ENCODE measurements at places on chromosomes 12 and 14. TPM values are rescaled to one million over a fixed set of nuclear protein-coding genes. Genes with fewer than 3 reads are reported as not detected.

DNA sequence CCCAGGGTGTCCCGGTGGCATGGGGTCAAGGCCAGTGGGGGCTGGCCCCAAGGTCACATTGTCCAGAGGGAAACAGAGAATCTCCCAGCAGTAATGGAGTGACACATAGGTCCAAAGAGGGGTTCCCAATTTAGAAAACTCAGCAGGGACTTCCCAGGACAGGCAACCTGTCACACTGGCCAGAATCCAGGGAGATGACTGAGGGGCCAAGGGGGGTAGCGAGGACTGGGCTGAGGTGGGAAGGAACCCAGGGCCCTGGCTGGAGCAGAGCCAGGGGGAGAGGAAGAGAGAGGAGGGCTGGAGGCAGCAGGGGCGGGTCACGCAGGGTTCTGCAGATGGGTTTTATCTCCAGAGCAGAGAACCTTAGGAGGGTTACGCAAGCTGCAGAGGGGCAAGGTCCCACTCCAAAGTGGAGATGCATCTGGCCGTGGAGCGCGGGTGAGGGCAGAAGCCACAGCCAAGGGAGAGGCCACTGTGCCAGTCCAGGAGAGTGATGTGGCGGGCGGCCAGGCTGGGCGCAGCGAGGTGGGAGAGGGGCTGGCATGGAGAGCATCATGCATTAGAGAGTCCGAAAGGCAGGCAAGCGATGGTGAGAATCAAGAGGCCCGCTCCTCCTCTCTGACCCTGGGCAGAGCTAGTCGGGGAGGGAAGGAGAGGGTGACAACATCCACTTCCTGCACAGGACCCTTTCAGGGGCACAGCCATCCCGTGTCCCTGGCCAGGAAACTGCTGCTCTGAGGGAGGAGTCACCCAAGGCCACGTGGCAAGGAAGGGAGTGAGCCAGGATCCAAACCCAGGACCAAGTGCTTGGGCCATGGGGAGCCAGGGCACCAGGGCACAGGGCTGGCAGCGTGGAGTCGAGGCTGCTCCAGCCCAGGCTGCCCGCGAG is 29.0 kb downstream of the NCOR2 start:
- no peak for DNase-seq
- no peak overlapping the region for H3K27ac ChIP-seq
- H3K27me3 ChIP-seq = no peaks in the 10 kb centered on the region

- no peak for DNase-seq
- H3K4me1 ChIP-seq = peaks cover 10% of the 10 kb centered on the region
- H3K27ac ChIP-seq = no peak overlapping the region
These were observed 30.7 kb upstream of the MANSC4 start for GRCh38 chr12:27810756-27811155.

DNA sequence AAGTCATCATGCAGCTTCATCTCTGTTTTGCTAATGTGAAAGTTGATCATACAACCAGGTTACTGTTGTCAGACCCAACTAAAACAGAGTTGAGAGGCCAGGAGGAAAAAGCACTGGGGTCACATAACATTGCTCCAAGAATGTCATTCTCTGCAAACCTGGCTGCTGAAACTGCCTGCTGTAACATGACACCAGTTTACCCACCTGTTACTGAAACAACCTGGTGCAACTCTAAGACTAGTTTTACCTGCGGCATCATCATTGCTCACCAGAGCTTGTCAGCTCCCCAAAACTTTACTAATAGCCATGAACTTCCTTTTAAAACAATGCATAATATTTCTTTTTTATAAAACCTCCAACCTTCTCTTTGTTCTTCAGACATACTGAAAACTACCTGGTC is 30.7 kb upstream of the DEGS2 start:
- H3K27me3 ChIP-seq = no peaks in the 10 kb centered on the region
- peaks cover 15% of the 10 kb centered on the region for H3K4me1 ChIP-seq
- H3K36me3 ChIP-seq = no peaks in the 10 kb centered on the region
- no peak overlapping the region for H3K4me3 ChIP-seq
- H3K27ac ChIP-seq = no peak overlapping the region

Gene ADAMTS20
- total RNA-seq = 2.0 TPM

Gene MDP1
- total RNA-seq = 25.9 TPM

GRCh38 chr12:131929581-131930456 is 743 bp downstream of the PUS1 start:
- H3K4me3 ChIP-seq = peak overlapping the region; percentile 95
- H3K27ac ChIP-seq = peak overlapping the region; percentile 95
- DNase-seq = peak; percentile 29
- no peaks in the 10 kb centered on the region for H3K27me3 ChIP-seq
- H3K4me1 ChIP-seq = peaks cover 12% of the 10 kb centered on the region

DNA sequence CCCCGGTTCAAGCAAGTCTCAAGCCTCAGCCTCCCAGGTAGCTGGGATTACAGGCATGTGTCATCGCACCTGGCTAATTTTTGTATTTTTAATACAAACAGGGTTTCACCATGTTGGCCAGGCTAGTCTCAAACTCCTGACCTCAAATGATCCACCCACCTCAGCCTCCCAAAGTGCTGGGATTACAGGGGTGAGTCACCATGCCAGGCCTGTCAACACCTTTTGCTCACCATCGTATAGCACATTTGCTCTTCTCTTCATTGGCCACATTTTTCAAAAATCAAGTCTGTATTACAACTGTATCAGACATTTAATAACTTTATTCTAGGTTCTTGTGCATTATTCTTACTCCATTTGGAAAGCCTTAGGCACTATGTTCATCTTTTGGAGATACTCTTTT is 50.3 kb downstream of the BCAT1 start:
- no peak overlapping the region for H3K27ac ChIP-seq
- no peak overlapping the region for H3K4me3 ChIP-seq
- H3K36me3 ChIP-seq = peaks cover 7% of the 10 kb centered on the region
- peaks cover 13% of the 10 kb centered on the region for H3K27me3 ChIP-seq

DNA sequence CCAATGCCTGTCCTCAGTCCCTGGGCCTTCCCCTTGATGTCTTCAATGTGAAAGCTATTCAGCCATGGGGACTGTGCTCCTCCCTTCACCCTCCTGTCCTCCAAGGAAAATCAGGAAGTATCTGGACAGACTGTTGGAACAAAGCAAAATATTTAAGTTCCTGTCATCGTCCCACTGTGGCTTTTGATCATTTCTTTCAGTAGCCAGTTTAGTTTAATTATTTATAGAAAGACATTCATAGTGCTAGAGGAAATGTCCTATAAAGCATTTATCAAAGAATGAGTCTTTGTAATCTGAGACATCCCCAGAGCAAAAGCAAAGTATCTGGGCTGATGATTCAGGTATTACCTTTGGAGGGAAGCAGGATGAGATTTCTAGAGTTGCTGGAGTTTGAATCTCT is 254.1 kb downstream of the NRXN3 start:
- peaks cover 38% of the 10 kb centered on the region for H3K27me3 ChIP-seq
- no peaks in the 10 kb centered on the region for H3K36me3 ChIP-seq
- no peak overlapping the region for H3K27ac ChIP-seq
- no peak for DNase-seq

DNA sequence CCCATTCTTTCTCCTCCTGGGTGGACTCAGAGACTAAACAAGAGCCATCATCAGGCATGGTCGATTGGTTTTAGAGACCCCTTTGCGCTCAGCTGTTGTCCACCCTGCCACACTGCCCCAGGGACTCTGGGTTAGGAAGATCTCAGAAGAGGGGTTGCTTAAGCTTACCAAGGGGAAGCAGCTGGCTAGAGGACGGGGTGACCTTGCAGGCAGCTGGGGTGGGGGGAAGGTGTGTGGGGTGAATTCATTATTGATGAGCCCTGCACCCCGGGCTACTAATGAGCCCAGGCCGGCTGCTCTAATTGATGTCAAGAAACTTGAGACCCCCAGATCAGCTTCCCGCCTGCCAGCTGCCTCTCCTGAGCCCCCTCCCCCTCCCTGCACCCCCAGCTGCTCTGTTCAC is 8.7 kb upstream of the ZNF385A start:
- peak overlapping the region; percentile 27 for H3K4me3 ChIP-seq
- peaks cover 29% of the 10 kb centered on the region for H3K4me1 ChIP-seq
- H3K27ac ChIP-seq = no peak overlapping the region

Gene PLCZ1
- not detected for total RNA-seq

DNA sequence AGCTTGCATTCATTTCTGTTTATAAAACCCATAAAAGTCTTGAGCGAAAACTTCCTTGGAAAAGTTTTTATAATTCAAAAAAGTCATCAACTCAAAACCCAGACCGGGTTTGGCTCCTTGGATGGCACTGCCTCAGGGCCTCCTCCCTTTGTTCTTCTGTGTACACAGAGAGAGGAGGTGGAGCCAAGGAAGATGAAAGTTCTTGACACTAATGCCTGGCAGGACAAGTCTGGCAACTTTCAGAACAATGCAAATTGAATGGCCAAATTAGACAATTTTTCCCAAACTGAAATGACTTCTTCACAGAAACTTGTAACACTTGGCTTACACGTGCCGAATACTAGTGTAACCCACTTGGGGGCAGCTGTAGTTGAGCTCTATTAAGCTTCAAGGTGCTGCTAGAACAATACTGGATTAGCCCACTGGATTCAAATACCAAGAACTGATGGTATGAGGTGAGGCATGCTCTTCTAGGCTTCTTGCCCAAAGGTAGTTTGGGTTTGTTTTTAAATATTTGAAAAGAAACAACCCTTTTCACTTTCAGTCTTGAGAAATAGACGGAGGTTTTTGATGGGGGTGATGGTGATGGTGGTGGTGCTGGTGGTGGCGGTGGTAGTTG is 86.6 kb upstream of the FRMD6 start:
- DNase-seq = no peak
- no peaks in the 10 kb centered on the region for H3K36me3 ChIP-seq
- H3K4me3 ChIP-seq = no peak overlapping the region
- H3K27me3 ChIP-seq = peaks cover 4% of the 10 kb centered on the region
- H3K4me1 ChIP-seq = peaks cover 51% of the 10 kb centered on the region
- H3K27ac ChIP-seq = no peak overlapping the region

DNA sequence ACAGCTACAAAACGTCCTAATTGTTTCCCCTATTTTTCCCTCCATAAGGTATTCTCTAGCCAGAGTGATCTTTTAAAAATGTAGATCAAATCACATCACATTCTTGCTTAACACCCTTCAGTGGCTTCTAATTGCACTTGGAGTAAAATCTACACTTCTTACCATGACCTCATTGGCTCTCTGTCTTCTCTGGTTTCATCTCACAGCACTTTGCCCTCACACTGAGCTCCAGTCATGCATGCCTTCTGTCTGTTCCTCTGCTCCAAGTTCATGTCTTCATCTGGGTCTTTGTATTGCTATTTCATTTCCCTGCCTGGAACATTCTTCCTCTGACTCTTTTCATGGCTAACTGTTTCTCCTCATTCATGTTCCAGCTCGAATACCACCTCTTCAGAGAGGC is 220.4 kb upstream of the GARIN6 start:
- H3K4me1 ChIP-seq = no peaks in the 10 kb centered on the region
- no peaks in the 10 kb centered on the region for H3K36me3 ChIP-seq
- DNase-seq = no peak
- no peak overlapping the region for H3K4me3 ChIP-seq

GRCh38 chr14:63565448-63565847 is 22.3 kb upstream of the PPP2R5E start:
- DNase-seq = no peak
- H3K36me3 ChIP-seq = no peaks in the 10 kb centered on the region
- no peak overlapping the region for H3K27ac ChIP-seq
- no peaks in the 10 kb centered on the region for H3K4me1 ChIP-seq
- H3K4me3 ChIP-seq = no peak overlapping the region

DNA sequence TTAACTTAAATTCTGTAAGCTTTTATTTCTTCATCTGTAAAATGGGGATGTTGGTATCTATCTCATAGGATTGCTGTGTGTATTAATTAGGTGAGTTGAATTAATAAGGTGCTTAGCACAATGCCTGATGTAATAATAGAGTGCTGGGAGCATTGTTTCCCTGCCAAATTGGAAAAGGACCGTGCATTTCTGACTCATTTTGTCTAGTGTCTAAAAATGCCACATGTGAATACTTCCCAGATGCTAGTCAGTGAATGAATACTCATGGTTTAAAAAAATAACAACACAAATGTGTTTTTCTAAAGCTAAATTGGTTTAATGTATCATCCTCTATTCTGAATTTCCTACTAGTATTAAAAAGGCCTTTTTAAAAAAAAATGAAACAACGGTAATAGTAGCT is 45.4 kb upstream of the NEDD1 start:
- H3K4me1 ChIP-seq = no peaks in the 10 kb centered on the region
- peaks cover 3% of the 10 kb centered on the region for H3K36me3 ChIP-seq

Gene BIN2
- not detected for total RNA-seq

DNA sequence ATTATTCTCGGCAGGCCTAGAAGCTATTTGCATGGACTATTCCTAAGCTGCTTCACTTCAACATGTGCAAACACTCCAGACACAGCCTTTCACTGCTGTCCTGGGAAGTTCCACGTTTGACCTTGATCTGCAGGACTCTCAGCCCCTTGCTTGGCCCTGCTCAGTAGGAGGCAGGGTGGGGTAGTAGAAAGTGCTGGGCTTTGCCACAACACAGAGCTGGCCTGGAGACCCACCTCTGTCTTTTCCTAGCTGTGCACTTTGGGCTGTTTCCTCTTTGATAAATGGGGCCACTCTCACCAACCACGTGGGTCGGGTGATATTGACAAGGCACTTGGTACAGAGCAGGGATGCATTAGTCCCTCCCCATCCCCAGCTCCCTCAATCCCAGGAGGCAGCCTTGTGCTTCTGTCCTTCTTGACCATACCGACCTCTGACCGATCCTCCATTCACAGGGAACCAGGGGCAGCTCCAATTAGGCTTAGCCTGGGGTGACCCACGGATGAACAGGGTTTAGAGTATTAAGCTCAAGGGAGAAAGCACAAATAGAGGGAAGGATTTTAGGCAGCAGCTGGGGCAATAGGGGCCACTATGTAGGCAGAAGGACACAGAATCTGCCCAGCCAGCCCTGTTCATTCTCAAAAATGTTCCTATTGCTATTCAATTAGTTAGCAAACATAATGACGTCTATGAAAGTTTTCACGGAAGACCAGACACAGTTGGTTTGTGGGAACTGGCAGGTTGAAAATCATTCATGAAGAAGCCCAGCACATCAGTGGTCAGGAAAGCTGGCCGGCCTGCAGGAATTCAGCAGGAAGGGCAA is 63.3 kb downstream of the SYNE3 start:
- H3K36me3 ChIP-seq = no peaks in the 10 kb centered on the region
- H3K27ac ChIP-seq = no peak overlapping the region
- no peak for DNase-seq
- no peaks in the 10 kb centered on the region for H3K27me3 ChIP-seq
- no peak overlapping the region for H3K4me3 ChIP-seq

Gene AGAP2
- total RNA-seq = 3.9 TPM

GRCh38 chr14:43041976-43042375 is 1435.3 kb downstream of the LRFN5 start:
- no peaks in the 10 kb centered on the region for H3K27me3 ChIP-seq
- H3K27ac ChIP-seq = no peak overlapping the region
- H3K4me3 ChIP-seq = no peak overlapping the region
- H3K36me3 ChIP-seq = no peaks in the 10 kb centered on the region
- no peak for DNase-seq
- H3K4me1 ChIP-seq = no peaks in the 10 kb centered on the region

- no peak overlapping the region for H3K4me3 ChIP-seq
- H3K27ac ChIP-seq = no peak overlapping the region
- peaks cover 5% of the 10 kb centered on the region for H3K36me3 ChIP-seq
- DNase-seq = no peak
- no peaks in the 10 kb centered on the region for H3K4me1 ChIP-seq
These were observed 738.3 kb upstream of the STXBP6 start for GRCh38 chr14:25788252-25788651.

Measured in neural crest cell (in vitro differentiated cells).